ENCODE measurements at places on chromosomes 16 and 17. TPM values are rescaled to one million over a fixed set of nuclear protein-coding genes. Genes with fewer than 3 reads are reported as not detected.

DNA sequence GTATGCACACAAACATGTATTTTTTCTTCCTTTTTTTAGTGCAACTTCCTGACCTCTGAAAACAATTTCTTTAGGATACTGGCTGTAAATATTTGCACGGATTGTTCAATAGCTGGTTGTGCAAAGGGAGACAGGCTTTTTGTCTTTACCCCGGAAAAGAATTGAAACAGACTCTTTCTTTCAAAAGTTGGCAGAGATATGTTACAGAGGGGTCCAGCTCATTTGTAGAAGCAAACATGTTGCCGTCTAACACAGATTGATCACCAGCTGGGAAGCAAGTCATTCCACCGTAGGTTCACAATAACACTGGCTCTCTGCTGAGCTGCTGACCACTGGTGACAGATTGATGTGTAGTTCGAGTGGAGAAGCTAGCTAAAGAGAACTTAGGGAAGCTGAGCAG, 130.9 kb downstream of the STX8 start:
- DNase-seq = no peak

GRCh38 chr16:47198180-47198575, 54.4 kb upstream of the NETO2 start:
- no peak for DNase-seq

GRCh38 chr17:36703860-36704266, 102.5 kb downstream of the MRM1 start:
- peak; percentile 47 for DNase-seq

GRCh38 chr17:64160378-64160777, 30.4 kb upstream of the ERN1 start:
- DNase-seq = no peak

DNA sequence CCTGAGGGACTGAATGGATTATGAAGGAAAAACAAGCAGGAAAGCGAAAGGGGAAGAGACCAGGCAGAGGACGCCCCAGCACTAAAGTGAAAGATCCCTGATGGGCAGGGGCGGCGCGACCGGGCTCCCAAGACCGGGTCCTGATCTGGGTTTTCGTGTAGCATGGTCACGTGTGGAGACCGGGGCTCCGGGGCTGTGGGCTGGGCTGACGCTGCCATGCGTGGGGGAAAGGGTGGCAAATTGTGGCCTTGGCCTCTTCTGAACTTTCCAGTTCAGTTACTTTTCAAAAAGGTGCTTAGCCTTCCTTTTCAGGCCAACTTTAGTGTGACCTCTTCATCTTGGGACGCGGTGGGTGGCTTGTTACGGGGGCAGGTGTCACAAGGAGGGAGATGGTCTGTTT, 57.5 kb downstream of the METRNL start:
- DNase-seq = no peak

GRCh38 chr17:82397449-82398335, 20.5 kb upstream of the HEXD start:
- DNase-seq = no peak

- DNase-seq = no peak
Observed at GRCh38 chr17:32222621-32223020, 43.0 kb upstream of the RHBDL3 start.

- DNase-seq = peak; percentile 71
Observed at GRCh38 chr17:80362428-80363119, 52.4 kb upstream of the ENDOV start.

GRCh38 chr17:47388825-47389224, 65.1 kb downstream of the EFCAB13 start:
- DNase-seq = no peak

DNA sequence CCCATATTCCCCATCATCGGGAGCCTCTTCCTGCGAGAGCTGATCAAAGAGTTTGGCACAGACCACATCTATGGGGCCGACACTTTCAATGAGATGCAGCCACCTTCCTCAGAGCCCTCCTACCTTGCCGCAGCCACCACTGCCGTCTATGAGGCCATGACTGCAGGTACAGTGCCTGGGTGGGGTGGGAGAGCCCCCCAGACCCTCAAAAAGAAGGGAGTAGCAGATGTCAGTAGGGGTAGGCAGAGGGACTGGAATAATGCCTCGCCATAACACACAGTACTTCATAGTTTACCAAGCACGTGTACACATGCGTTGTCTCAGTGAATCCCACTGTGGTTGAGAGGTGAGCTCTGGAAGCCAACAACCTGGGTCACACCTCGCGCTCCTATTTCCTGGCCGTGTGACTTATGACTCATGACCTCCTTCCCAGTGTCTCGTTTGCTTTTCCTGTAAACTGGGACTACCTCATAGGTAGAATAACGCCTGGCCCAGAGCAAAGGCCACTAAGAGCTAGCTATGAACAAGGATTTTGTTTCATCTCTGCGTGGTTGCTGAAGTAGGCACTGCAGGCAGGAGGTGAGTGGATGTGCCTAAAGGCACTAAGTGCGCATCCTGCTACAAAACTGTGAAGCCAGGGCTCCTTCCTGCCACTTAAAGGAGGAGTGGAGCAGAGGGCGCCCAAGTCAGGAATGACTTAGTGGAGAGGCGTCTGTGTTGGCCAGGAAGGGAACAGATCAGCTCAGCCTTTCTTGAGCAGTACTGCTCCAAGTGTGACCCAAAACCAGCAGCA, 5.2 kb downstream of the NAGLU start:
- no peak for DNase-seq

DNA sequence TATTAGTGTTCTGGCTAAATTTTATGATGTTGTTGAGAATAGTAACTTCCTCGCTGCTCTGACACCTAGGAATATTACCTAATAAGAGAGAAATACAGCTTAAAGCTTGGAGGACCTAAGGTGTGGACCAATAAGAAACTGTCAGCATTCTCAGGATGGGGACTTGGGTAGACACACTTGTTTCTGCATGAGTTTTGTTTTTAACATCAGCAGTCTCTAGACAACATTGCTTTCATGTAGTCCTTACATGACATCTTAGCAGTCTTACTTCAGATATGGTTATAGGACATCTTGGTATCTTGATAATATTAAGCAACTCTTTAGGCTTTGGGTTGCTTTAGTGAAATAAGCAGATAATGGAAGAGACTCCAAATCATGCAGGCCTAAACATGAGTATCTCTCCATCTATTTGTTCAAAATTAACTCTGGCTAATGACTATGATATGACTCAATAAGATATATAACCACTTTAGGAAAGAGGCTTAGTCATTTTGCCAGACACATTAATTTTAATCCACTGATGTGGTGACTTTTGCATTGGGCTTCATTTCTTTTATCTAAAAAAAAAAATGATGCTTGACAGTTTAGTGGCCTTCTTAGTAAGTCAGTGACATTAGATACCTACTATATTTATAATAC, 84.5 kb downstream of the WNT3 start:
- no peak for DNase-seq

DNA sequence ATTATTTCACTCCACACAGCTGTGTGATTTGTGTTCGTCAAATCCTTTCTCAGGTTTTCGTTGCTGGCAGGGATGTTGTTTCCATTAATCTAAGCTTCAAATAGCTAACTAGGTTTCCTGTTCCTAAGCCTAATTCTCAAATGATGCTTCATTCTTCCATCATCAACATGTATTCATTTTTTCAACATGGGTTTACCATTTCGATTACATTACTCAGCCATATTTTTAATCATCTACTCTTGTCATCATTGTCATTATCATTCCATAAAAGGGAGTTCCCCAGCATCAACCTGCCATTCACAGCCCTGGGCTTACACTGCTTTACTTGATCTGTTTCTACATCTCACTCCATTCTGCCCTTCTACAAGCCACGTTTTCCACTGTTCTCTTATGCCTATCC, 33.3 kb upstream of the ANKFN1 start:
- no peak for DNase-seq

Gene GNAO1
- total RNA-seq = not detected

Gene DNAH3
- not detected for total RNA-seq

Gene IL4R
- total RNA-seq = 13.5 TPM

Gene UMOD
- not detected for total RNA-seq

Gene SPATA22
- not detected for total RNA-seq

Gene SMIM36
- not detected for total RNA-seq
